Upper lobe of right lung (tissue), 1 donor: ENCODE measurements at places on chromosomes 4 and X. TPM values are rescaled to one million over a fixed set of nuclear protein-coding genes. Genes with fewer than 3 reads are reported as not detected.
A peak's percentile ranks its signal among the peaks of the same experiment; 100 is the strongest.

The LIMCH1 gene
- total RNA-seq = 369 TPM

The ENAM gene
- 0.61 TPM for total RNA-seq

The PSMD10 gene
- total RNA-seq = 34.7 TPM

The POU4F2 gene
- not detected for total RNA-seq

The ARMCX5 gene
- 9.4 TPM for total RNA-seq

The CXorf49 gene
- total RNA-seq = not detected

The RBM47 gene
- 105 TPM for total RNA-seq

The ADGRG2 gene
- total RNA-seq = 1.8 TPM

The ZDHHC15 gene
- total RNA-seq = 1.4 TPM

GRCh38 chrX:10598540-10598939 lies 21.8 kb downstream of the MID1 start:
- DNase-seq = no peak

DNA sequence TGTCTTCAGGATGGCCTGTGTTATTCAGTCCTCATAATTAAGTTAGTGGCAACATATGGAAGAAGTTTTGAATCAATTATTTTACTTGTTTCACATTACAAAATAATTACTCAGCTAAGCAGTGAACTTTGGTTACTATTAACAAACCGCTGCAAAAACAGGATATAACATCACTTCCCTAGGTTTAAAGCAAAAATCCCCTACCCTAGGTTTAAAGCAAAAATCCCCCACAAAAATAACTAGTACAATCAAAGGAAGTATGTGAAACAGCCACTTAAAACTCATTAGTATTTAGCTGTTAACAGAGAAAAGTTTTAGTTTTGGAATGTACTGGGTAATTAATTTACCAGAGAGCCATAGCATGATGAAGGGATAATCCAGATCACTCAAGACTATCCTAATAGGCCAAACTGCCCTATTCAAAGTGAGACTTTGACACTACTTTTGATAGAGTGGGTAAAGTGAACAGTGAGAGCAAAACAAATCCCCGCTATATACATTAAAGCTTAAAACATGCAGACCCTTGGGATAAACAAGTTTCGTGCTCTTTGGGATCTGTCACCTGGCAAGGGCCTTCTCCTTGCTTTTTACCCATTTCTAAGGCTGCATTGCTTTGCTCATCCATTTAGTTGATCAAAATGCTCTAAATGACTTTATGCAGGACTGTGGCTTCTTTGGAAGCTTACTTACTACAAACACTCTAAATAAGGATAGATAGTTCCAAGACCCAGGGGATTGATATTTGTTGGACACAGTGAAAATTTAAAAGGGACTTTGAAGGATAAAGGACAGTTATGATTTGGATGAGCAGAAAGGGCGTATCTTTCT lies 36.4 kb upstream of the GPR174 start:
- no peak for DNase-seq

- no peak for DNase-seq
Observed at GRCh38 chrX:11629593-11630211, 36.0 kb downstream of the ARHGAP6 start.

DNA sequence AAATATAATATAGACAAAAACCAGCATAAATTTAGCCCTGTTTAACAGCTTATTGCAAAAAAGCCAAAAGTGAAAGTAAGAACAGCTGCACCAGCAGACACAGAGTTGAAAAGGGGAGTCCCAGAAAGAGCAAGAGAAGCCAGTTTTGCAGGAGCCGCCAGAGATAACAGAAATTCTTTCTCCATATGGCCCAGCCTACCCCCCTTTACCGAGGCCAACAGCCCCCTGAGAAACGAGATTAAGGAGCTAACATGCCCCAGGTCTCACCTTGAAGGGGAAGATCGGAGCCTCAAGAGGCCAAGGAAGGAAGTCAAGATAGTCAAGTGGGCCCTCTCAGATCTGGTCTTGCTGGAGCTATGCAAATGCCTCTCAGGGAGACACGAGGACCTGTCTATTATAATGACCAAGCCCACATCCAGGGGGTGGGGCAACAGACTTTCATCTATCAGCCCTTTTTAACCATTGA lies 4.8 kb downstream of the ACOX3 start:
- DNase-seq = no peak

GRCh38 chrX:72312311-72312940 lies 6.7 kb upstream of the CITED1 start:
- no peak for DNase-seq

- no peak for DNase-seq
Observed at GRCh38 chr4:188779581-188779980, 640.3 kb downstream of the TRIML1 start.

DNA sequence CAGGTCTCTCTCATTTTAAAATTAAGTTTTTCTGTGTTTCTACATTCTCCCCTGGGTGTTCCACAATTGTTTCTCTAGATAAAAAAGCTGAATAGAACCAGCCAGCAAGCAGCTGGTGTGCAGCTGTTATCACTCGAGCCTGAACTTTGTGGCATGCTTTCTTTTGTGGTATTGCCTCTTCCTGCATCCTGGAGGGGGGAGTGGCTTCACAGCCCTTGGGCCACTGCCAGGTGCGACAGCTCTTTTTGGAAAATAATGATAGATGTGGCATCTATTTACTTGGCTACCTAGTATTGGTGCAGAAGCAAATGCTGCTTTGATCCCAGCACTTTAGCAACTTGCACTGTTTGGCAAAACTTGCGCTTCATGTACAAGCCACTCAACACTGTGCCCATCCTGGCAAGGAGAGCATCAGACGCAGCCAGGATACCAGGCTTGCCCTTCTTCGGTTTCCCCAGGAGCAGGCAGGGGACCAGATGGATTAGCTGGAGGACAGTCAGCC lies 69.4 kb downstream of the HMGB2 start:
- DNase-seq = no peak

DNA sequence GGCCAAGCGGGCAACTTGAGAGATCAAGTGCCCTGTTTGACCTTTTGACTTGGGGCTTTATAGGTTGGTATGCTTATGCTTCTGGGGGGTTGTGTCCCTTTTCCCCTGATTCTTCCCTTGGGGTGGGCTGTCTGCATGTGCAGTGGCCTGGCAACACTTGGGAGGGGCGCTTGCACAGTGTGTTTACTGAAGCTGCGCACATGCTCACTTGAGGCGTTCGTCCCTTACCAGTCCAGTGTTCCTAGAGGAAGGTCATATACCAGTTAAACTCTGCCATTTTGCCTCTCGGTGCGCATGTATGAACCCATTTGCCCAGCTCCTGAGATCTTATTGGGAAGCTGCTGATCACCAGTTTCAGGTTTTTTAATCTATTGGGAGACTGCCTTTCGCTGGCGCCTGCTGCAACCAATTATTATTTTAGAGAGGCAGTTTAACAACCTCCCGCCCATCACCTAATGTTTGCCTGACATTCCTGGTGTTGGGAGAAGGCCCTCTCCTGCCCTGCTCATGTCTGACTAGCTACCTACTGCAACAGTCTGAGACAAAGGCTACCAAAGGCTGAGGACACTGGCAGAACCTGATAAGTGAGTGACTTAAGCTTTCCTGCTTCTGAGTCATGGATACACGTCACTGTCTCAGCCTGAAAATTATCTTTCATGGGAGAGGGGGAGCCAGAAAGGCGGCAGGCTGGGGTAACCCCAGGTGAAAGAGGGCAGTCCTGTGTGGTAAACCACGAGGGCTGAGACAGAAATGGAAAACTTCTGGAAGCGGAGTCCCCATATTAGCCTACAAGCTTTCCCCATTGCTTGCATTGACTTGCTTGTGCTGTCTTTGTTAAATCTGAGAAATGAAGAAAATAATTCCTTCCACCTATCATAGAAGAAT lies 97.6 kb downstream of the CPE start:
- DNase-seq = no peak

DNA sequence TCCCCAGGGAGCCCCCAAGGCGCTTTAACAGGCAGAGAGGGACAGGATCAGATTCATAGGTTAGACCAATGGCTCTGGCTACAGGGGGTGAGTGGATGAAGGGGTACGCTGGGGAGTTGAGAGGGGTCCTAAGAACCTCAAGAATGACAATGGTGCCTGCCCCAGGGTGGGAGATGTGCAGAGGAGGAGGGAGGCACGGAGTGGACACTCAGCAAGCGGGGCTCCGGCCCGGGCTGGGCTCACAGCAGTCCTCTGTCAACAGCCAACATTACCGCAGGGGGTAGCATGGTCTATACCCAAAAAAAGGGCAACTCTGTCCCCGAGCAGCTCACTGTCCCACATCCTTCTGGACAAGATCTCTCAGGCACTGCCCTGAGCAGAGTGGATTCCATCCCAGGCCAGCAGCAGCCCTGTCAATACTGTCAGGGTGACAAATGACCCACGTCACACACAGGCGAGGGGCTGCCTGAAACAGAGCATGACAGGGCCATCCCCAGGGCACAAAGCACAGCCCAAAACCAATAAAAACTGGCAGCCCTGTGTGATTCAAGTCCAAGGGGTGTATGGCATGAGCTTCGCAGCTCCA lies 47.7 kb upstream of the PPP2R2C start:
- no peak for DNase-seq

GRCh38 chr4:7820031-7820818 lies 119.4 kb downstream of the AFAP1 start:
- DNase-seq = no peak

- peak; percentile 82 for DNase-seq
Observed at GRCh38 chr4:183445097-183445428, 627 bp downstream of the CDKN2AIP start.

DNA sequence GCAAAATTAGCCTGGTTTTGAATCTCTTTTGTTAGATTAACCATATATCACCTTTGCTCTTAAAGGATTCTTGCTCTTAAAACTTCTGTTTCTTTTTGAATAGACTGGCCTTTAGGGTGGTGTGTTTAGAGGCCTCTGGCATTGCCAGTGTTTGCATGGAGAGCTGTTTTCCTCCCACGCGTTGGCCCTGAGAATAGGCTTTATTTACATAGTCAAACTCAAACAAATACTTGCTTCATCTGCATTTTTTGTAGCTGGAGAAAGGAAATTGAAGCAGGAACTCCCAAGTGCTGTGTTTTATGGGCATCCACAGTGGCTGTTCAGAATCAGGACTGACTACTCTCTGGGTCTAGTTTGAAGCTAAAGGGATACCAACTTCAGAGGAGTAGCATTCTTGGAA lies 2.7 kb downstream of the SHROOM2 start:
- no peak for DNase-seq

- no peak for DNase-seq
Observed at GRCh38 chr4:109755656-109756055, 25.8 kb upstream of the PLA2G12A start.

- no peak for DNase-seq
Observed at GRCh38 chr4:102500352-102500695, 835 bp upstream of the NFKB1 start.

GRCh38 chr4:152243896-152244595 lies 291.8 kb downstream of the FBXW7 start:
- no peak for DNase-seq

GRCh38 chrX:94830717-94831116 lies 1156.7 kb downstream of the FAM133A start:
- no peak for DNase-seq

DNA sequence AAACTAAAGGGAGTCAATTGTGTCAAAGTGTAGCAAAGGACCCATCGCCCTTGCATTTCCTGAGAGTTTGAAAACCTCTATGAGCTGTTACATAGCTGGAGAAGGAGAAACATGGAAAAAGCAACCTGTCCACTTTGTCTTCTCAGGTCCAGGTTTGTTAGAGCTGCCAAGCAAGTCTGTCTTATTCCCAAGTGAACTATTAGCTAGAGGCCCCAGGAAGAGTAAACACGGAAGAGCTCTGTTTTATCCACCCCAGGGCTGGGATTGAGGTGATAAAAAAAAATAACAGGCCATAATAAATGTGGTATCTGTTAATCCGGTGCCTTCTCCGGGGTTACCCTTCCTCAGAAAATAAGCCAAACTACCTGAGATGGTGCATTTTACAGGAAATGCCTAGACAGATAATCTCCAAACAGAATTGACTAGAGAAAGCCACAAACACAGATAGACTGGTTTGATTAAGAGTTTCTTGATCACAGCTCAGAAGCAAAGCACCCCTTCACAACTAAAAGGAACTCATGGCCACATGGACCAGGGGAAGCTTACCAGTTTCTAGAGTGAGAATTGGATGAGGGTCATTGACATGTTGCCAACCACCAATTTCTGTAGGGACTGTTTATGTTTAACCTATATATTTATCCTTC lies 35.9 kb upstream of the RELL1 start:
- no peak for DNase-seq

- no peak for DNase-seq
Observed at GRCh38 chrX:30301208-30301607, 8.0 kb downstream of the NR0B1 start.

GRCh38 chr4:33057736-33058135 lies 2337.6 kb downstream of the PCDH7 start:
- DNase-seq = no peak

DNA sequence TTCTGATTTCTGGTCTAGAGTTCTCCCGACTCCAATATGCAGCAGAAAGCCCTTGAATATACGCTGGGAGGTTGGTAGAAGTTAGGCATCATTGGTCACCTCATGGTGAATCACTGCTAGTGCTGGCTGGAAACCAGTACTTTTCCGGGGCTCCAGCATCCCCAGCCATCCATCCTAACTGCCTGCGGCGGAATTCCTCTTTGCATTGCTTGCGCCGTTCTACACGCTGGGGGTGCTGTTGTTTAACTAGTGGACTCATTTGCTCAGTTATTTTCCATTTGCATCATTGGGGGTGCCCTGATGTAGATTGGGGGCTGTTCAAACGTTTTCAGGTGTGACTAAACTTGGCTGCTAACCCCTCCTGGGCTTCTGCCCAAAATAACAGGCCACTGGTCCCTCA lies 23.3 kb upstream of the GPR50 start:
- no peak for DNase-seq

- DNase-seq = no peak
Observed at GRCh38 chrX:14291666-14292500, 237.5 kb upstream of the GLRA2 start.

GRCh38 chrX:129782706-129783105 lies 3.0 kb downstream of the SASH3 start:
- no peak for DNase-seq

DNA sequence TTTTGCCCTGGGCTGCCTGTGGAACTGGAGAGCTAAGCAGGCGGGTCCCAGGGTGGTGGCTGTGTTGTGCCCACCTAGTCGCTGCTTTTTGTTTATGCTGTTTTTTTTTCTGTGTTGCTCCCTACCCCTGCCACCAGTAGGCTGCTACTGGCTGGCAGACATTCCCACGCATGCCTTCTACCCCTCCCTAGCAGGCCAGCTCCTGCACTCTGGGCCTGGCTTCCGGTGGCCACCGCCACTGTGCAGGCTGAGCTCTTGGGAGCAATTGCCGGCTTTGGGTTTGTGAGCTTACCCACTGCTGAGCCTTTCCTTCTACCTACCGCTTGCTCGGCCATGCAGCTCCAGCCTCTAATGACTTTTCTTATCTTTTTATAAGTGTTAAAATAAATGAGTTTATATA lies 57.6 kb downstream of the RBM46 start:
- no peak for DNase-seq

GRCh38 chr4:120443116-120443515 lies 376.5 kb upstream of the MAD2L1 start:
- no peak for DNase-seq

DNA sequence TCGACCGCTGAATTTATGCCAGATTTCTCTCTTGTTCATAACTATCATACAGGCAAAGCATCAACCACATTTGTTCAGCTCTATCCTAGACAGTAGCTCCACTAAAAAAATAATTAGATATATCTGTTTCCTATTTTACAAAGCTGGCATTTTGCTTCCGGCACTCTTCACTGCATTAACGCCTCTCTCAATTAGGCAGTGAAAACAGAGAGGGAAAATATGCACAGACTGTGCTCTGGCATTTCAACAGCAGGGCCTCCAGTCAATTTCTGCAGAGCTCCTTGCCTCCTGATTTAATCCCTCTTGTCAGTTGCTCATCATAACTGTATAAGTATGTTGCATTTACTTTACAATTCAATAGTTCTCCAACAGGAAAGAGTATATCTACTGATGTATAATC lies 666.9 kb upstream of the INTU start:
- DNase-seq = no peak

GRCh38 chrX:17072721-17073230 lies 126.3 kb downstream of the REPS2 start:
- DNase-seq = no peak
